Left hindlimb (tissue), 1 donor: ENCODE measurements at places on chromosomes 1 and 21.

DNA sequence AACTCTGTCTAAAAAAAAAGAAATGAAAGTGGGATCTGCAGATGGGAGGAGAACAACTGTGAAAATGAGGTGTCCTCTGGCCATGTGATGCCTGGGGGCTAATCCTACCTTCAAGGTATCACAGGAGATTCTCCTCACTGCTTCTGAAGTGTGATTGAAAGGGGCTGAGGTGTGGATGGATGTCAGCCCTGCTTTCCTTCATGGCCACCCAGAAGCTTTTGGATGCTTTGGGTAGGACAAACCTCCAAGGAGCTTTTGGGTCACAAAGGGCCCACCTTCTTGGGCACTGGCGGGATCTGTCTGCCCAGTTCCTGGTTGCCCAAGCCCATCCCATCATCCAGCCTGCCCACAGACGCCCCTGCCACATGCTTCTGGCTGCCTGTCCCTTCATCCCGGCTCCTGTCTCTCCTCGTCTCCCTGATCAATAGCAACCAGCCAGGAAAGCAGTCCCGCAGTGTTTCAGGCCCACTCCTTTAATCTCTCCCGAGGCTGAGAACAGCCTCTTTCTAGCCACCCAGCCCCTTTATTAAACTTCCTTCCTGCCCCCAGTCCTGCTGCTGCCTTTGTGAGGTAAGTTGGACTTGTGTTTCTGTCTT is 87.2 kb downstream of the MAN1C1 start:
- DNase-seq = no peak

- DNase-seq = no peak
These were observed 29.8 kb downstream of the MAPKAPK2 start for GRCh38 chr1:206714331-206715058.

GRCh38 chr1:173429471-173430402 is 47.4 kb upstream of the PRDX6 start:
- DNase-seq = peak; percentile 97

GRCh38 chr1:106747791-106748190 is 308.7 kb upstream of the PRMT6 start:
- DNase-seq = no peak

GRCh38 chr1:86154571-86155050 is 2.0 kb downstream of the COL24A1 start:
- DNase-seq = no peak

DNA sequence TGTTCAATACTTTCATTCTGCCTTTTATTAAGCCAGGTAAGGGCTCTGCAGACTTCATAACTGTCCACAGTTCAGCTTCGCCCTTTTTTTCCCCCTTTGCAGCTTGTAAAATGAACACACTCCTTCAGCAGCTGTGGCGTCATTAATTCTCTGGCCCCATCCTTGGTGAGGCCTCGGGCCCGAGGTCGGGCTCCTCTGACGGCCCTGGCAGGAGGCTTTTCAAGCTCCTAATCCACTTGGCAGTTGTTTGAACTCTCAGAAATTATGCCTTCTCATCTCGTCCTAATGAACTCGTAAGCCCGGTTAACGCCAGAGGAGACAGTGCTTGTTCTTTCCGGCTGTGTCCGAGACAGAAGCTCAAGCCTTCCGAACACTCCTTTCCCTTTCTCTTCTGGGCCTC is 18.1 kb upstream of the EPHA8 start:
- no peak for DNase-seq

GRCh38 chr1:8533124-8533523 is 215.2 kb downstream of the SLC45A1 start:
- no peak for DNase-seq

DNA sequence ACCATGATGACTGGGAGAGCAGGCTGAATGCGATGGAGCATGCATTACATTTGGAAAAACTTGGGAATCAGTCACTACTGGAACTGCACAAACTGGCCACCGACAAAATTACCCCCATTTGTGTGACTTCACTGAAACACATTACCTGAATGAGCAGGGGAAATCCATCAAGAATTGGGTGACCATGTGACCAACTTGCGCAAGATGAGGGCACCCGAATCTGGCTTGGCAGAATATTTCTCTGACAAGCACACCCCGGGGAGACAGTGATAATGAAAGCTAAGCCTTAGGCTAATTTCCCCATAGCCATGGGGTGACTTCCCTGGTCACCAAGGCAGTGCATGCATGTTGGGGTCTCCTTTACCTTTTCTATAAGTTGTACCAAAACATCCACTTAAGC is 9.1 kb downstream of the SNIP1 start:
- no peak for DNase-seq

DNA sequence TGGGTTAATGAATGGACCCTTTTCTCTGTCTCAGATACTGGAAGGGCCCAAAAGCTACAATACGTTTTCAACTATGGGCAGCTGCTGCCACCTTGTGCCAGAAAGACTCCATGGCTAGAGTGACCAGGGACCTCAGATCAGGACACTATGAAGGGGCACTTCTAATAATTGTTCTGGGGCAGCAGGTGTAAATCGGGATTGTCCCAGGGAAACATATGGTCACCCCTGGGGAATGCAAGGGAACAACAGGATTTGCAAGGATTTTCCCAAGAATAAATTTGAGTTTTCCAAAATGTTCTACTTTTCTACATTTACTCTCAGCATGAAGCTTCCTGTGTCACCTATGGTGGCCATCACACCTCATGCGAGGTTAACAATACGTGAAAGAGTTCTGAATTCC is 12.0 kb upstream of the FCAMR start:
- no peak for DNase-seq

DNA sequence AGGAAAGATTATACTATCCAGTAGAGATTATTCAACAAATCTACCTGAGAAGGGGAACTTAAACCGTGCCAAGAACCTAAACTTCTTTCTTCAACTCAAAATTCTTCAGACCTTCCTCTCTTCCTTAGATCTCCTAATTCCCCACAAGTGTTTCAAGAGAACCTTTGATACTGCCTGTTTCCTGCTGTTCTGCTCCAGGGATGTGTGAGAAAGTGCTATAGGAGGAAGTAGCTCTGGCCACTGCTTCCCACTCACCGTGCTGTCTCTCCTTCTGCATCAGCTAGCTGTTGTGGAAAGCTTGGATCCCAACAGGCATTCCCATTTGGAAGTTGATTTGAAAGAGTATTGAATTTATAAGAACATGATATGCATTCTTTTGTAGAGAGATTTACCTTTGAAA is 4.5 kb upstream of the NOS1AP start:
- DNase-seq = no peak

- peak; percentile 52 for DNase-seq
These were observed 42.5 kb downstream of the CNST start for GRCh38 chr1:246608616-246609376.

GRCh38 chr1:63368131-63368530 is 704 bp downstream of the ALG6 start:
- no peak for DNase-seq

DNA sequence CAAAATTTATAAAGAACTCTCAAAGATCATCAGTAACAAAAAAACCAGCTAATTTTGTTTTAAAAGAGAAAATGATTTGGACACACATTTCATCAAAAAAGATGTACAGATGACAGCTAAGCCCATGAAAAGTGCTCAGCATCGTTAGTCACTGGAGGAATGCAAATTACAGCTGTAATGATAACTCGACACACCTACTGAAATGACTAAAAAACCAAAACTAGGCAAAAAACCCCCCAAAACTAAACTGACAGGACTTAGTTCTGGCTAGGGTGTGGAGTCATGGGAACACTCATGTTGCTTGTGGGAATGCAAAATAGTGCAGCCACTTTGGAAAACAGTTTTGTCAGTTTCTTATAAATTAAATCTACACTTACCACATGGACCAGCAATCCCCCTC is 59.5 kb downstream of the CNIH3 start:
- DNase-seq = no peak

- DNase-seq = no peak
These were observed 10.4 kb downstream of the TEX38 start for GRCh38 chr1:46682064-46682463.

- DNase-seq = no peak
These were observed 103.4 kb upstream of the ZNF678 start for GRCh38 chr1:227459977-227460376.

- no peak for DNase-seq
These were observed 22.5 kb upstream of the FCAMR start for GRCh38 chr1:206992790-206993189.

- DNase-seq = no peak
These were observed 54.3 kb upstream of the GOLT1A start for GRCh38 chr1:204268101-204268500.

DNA sequence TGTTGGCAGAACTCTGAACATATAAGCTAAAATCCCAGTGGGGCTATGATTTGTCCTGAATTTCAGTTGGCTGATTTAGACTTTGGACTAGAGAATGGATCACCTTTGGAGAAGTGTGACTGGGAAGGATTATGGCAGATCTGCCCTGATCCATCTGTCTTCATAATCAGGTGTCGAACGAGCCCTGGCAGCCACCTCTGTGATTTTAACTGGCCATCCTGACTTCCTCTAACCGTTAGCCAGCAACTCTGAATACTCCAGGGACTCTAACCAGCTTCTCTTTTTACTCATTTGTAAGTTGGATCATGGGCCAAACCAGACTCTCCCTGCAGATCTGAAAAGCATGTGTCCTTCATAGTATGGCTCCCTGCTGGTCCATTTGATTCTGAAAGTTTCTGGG is 32.0 kb downstream of the ACTN2 start:
- peak; percentile 39 for DNase-seq

DNA sequence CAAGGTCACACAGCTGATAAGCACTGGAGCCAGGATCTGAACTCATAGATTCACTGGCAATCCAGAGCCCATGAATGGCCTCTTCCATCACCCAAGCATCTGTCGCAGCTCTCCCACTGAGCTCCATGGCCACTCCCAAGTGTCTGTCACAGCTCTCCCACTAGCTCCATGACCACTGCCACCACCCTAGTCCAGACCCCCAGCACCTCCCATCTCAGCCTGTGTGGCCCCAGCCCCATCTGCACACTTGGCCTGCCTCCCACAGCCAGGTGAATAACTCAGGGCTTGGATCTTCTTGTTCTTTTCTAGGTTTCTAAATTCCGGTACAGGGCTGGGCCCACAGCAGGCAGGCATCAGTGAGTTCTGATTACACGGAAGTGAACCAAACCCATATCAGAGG is 76.0 kb downstream of the GLIS1 start:
- peak; percentile 24 for DNase-seq

DNA sequence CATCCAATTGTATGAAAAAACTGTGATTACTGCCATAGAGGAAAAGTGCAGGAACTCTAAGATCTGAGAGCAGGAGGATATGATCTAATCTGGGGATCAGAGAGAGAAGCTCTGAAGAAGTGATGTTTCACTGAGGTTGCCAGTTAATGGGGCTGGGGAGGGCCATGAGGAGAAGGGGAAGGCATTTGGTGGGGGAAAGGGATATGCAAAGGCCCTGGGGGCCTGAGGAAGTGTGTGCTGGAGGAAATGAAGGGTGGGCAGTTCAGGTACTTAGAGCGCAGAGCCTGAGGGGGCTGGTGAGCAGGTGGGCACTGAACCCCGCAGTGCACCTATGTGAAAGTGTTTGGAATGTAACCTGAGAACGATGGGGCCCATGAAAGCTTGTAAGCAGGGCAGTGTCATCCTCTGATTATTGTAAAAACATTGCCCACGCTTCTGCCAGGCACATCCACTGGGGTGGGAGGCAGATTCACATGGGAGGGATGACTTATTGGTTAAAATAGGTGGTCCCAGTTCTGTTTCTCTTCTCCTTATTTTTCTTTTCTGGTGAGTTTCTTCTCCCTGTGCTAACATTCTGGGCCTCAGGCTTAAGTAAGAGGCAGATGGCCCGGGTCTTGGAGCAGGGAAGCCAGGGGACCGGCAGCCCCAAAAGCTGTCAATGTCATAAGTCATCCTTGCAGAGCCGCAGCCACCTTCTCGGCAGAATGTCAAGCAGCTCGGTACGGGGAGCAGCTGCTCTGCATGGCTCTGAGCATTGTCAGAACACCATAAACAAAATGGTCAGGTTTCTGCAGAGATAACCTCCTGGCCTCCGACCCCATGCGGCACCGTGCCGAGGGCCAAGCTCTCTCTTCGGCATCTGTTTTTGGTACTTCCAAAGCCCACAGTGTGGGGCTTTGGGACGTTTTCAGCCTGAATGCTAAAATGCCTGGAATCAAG is 492.0 kb upstream of the VAMP3 start:
- no peak for DNase-seq

DNA sequence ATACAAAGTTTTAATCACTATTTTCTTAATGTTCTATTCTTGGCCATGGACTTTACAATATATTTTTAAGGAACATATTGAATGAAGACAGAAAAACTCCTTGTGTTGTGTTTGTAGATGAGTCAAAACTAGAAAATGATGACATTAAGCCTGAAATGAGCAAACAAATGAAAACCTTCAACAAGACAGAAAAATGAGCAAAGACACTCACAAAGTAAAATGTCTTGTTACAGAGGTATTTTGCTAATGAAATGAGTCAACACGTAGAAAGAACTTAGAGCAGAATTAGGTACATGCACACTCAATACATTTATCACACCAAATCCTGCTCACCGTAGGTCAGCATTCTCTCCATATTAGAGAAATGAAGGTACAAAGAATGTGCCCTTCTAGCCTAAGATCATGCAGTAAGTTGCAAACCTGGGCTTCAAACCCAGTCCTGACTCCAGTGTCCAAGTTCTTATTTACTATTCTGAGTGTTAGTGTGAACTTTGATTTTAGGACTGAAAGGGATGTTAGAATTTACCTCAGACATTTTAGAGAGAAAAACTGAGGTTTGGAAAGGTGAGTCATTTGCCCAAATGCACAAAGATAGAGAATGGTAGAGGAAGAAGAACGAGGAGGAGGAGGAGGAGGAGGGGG is 133.9 kb upstream of the SGIP1 start:
- no peak for DNase-seq

DNA sequence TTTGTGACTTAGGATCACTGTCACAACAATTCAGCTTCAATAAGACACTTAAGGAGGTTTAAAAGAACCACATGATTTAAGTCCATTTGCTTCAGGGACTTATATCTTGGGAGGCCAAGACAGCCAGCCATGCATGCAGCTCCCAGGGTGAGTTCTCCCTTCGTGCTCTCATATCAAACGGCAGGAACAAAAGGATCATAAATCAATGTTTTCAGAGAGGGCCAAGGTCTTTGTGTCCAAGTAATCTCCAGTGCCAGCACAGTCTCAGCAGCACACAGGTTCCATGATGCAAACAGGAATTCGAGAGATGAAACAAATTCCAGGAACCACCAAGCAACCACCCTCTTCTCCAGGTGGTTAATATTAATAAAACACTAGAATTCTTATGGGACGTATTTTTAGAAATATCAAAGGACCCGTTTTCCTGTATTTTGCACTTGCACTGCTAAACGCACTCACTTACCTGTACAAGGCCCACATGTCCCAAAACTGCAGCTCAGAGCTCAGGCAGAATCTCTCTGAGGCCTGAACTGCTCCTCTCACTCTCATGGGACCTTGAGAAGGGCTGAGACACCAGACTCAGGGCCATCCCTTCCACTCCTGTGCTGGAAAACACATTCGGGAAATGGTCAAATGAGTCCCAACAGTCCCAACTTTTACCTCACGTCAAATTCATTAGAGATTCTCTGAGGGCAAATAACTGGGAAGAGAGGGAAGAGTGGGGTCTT is 100.0 kb upstream of the RAB4A start:
- no peak for DNase-seq

GRCh38 chr1:211267204-211267857 is 8.2 kb downstream of the RCOR3 start:
- DNase-seq = no peak
